ENCODE measurements at places on chromosomes 4 and X. TPM values are rescaled to one million over a fixed set of nuclear protein-coding genes. Genes with fewer than 3 reads are reported as not detected.

NPY2R gene
- total RNA-seq: not detected

MSX1 gene
- 4.3 TPM for total RNA-seq

SAGE1 gene
- total RNA-seq: not detected

OPHN1 gene
- 9.0 TPM for total RNA-seq

DNA sequence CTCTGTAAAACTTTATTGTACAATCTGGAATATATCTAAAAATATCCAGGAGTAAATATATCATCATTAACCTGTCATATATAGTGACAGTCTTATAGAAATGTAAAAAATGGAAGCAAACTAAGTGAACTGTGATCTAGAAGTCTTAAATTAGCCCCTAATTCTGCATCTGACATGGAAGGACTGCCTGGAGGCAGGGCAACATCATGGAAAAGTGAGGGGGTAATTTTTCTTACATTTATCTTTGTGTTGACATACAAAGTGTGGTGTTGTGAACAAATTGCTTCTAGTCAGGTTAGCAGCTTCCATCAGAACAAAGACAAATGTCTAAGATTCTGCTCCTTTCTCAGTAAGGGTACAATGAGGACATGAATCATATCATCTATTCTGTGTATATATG is 186.3 kb downstream of the C4orf33 start:
- no peak for DNase-seq

- DNase-seq: no peak
Measured at GRCh38 chr4:79526641-79527565, 118.9 kb upstream of the GK2 start.

- DNase-seq: peak; percentile 24
Measured at GRCh38 chr4:159103384-159103990, 608 bp downstream of the RAPGEF2 start.

GRCh38 chrX:119802546-119802945 is 11.1 kb upstream of the RPL39 start:
- DNase-seq: no peak

DNA sequence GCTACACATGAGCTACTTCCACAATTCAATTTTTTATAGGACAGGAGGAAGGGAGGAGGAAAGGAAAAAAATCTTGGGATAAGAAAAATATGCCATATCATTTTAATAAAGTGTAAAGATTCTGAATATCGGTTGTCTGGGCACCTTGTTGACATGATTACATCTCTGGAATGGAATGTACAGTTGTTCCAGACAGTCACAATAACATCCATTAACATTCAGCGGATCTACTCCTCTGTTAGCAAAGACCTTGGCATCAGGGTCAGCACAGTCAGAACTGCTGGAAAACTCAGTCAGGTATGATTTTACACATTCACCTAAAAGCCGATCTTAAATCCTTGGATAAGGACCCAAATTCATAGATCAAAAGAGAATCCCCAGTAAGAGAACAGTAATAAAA is 85.4 kb upstream of the ARMCX2 start:
- no peak for DNase-seq

DNA sequence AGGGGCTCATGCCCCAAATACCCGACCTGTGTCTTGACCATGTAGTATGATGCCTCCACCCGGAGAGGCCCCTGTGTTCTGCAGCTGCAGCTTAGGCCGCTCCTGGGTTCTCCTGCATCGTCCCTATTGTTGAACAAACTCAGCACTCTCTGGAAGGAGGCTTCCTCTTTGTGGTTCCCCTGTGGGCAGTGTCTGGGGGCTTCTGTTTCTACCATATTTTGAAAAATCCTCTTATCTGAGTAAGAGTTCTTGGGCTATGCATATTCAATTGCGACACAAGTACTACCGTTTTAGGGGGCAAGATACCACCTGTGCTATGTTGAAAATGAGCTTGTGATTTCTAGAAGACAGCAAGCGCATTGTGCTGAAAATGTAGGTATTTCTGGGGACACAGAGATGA is 276.6 kb downstream of the DHRSX start:
- no peak for DNase-seq

DNA sequence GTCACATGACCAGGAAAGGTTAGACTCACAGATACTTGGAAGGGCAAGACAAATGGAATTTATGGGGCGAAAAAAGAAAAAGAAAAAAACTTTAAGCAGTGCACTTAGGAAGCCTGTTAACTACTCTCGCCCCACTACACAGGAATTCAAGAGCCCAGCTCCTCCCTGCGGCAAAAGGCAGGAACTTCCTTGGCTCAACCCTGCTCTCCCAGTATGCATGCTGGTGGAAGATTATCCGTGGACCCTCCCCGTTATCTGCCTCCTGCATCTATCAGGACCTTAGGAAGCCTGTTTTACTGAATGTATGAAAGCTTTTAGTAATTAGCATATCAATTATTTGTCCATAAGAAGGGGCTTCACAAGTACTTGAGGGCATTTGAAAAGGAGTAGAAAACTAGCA is 40.1 kb upstream of the RPA4 start:
- DNase-seq: no peak

DNA sequence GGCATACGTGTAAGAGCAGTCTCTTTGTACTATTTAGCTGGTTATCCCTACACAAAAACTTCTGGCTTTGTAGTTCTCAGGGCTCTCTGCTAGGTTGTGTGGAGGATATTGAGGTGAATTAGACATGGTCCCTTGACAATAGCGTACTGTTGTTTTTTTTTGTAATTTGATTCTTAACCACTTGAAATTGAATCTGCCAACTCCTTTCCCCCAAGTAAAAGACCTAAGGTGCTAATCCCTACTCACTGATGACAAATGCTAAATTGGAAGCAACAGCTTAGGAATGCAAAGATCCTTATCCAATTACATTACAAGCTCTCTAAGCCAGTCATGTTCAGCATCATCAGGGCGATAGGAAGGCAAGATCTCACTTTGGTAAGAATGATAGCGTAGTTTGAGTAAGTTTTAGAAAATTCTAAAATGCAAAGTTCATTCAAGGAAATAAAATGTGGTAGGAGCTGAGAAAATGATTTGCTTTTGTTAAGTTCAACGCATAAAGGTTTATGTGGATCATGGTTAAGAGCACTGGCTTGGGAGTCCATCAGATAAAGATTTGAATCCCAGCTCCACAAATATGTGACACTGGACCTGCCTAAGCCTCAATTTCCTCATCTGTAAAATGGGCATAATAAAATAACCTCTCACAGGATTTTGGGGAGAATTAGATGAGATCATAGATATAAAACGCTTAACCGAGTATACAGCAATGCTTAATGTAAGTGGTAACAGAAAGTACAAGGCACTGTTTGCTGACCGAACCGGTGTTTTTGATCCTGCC is 39.3 kb downstream of the DOCK11 start:
- no peak for DNase-seq

GRCh38 chrX:6456196-6456595 is 78.7 kb downstream of the VCX3A start:
- no peak for DNase-seq

- no peak for DNase-seq
Measured at GRCh38 chrX:39843318-39843717, 254.4 kb downstream of the BCOR start.

DNA sequence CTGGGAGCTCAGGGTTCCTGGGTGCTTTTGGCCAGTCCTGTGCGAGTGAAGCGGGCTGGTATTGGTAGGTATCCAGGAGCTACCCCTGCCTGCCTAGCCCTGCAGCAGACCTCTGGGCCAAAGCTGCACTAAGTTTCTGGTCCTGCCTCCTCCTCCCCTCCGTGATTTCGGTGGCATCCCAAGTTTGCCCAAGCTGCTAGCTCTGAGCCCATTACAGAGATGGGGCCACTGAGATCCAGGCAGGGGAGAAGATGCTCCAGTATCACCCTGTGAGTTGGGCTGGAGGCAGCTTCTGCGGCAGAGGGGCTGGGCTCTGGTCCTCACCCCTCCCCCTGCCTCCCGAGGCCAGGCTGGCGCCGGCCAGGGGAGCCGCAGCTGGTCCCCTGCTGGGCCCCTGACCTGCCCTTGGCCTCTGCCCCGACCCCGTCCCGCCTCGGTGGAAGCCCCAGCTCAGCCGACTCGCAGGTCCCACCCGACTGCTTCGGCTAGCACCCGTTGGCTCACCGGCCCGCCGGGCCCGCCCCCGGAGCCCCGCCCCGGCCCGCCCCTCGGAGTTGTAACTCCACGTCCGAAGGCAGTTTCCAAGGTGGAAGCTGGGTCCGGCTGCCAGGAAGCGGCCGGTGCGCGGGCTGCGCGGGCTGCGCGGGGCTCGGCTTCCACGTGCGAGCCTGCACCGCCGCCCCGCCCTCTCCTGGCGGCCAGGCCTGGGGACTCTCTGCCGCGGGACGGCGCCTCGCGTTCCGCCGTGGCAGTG is at the start of gene DUSP9:
TSS of gene DUSP9 (plus strand) at position 584 of the 754 bp plus-strand sequence. CDS start 751 bp downstream, outside the sequence.
- DNase-seq: peak; percentile 30
